ENCODE measurements at places on chromosomes 7 and 10. TPM values are rescaled to one million over a fixed set of nuclear protein-coding genes. Genes with fewer than 3 reads are reported as not detected.

Gene CPA4
- polyA plus RNA-seq = not detected

Gene NPY
- polyA plus RNA-seq = 52.9 TPM

Gene CCDC71L
- polyA plus RNA-seq = 0.22 TPM

Gene RAMP3
- polyA plus RNA-seq = 0.86 TPM

Gene GPER1
- not detected for polyA plus RNA-seq
